ENCODE measurements at places on chromosomes 3 and 15.

- H3K27me3 ChIP-seq, result no peaks in the 10 kb centered on the region
- DNase-seq, result no peak
- peak overlapping the region; percentile 10 for H3K27ac ChIP-seq
- H3K4me3 ChIP-seq, result peak overlapping the region; percentile 50
- peaks cover 68% of the 10 kb centered on the region for H3K4me1 ChIP-seq
Measured at GRCh38 chr3:196772102-196772501, 32.4 kb downstream of the PAK2 start.

GRCh38 chr3:57596495-57597126 is 533 bp downstream of the ARF4 start:
- H3K4me1 ChIP-seq, result peaks cover 55% of the 10 kb centered on the region
- H3K36me3 ChIP-seq, result peaks cover 29% of the 10 kb centered on the region
- peak overlapping the region; percentile 95 for H3K4me3 ChIP-seq
- no peaks in the 10 kb centered on the region for H3K27me3 ChIP-seq
- peak; percentile 44 for DNase-seq

DNA sequence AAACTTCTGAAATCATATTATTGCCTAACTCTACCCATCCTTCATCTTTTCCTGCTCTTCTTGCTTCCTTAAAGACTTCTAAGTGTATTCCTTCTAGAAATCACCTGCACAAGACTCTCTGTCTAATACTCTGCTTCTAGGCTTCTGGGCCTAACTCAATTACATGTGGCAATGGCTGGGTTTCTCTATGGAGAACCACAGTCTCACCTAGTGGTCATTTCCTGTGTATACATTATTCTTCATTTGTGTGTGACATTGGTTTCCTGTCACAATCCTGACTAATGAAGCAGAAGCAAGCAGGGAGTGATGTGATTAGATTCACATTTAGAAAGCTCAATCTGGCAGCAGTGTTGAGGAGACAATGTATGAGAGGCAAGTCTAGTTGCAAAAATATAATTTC is 16.9 kb upstream of the CLDN1 start:
- H3K4me3 ChIP-seq, result no peak overlapping the region
- no peak overlapping the region for H3K27ac ChIP-seq
- no peak for DNase-seq
- no peaks in the 10 kb centered on the region for H3K36me3 ChIP-seq

DNA sequence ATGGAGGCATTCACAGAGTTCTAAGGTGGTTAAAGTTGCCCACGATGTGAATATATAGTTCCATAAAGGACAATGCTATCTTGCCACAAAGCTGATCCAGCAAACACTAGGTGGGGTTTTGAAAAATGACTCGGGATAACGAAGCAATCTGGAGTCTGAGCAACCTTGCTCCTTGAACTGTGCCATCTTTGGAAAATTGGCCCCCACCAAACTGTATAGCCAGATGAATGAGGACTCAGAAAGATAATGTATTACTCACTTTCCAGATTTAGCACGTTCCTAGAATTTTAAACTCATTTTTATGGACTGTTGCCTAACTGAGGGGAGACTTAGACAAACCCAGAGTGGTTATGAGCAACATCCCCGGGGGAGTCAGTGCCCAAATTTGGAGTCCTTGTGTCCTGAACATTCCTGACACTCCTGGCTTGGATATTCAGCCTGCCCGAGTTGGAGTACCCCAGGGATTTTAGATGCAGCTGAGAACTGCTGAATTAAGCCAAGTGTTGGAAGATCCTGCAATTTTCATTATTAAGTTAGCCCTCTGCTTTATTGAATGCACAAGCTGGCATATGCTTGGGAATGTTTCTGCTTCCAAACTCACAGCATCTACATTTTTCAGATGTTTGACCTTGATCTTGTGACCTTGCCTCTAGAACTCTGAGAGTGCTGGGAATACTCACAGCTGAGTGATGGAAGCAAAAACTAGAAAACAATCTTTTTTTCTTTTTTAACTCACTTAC is 8.8 kb upstream of the MAGI1 start:
- no peak overlapping the region for H3K4me3 ChIP-seq
- H3K27ac ChIP-seq, result no peak overlapping the region
- no peak for DNase-seq
- H3K36me3 ChIP-seq, result no peaks in the 10 kb centered on the region
- no peaks in the 10 kb centered on the region for H3K4me1 ChIP-seq

DNA sequence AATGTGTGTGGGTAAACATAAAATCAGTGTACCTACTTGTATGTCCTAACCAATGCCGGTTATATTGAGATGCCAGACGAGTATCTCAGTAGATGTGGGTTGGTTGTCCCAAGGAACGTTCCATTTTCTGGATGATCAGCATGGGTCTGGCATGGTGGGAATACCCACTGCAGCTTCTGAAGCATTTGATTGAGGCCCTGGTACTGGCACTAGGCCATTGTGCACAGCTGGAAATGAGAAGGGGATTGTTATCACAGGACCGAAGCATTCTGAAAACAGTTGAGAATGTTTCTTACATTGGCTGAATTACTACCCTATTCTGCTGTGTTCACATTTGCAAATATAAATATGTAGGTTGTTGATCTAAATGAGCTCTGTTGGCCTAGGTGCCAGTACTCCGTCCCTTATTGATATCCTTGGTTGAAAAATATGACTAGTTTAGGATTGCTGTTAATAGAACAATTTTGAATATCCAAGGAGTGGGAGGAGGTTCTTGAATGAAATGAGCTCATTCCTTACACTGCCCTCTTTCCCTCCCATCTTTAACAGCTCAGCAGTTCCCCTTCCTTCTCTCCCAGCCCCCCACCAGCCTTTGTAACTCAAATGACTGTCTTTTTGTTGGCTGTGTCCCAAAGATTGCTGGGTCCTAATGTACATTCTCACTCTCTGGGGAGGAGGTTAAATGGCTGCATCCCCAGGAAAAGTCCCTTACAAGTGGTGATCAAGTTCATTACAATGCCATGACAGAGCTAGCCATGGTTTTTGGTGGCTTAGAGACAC is 293.3 kb upstream of the TPM1 start:
- no peaks in the 10 kb centered on the region for H3K36me3 ChIP-seq
- H3K4me1 ChIP-seq, result no peaks in the 10 kb centered on the region
- no peak for DNase-seq
- no peak overlapping the region for H3K4me3 ChIP-seq

GRCh38 chr15:43215961-43216360 is 4.9 kb downstream of the EPB42 start:
- DNase-seq, result no peak
- H3K4me3 ChIP-seq, result no peak overlapping the region
- H3K36me3 ChIP-seq, result no peaks in the 10 kb centered on the region
